ENCODE measurements at places on chromosomes 2 and 18. TPM values are rescaled to one million over a fixed set of nuclear protein-coding genes. Genes with fewer than 3 reads are reported as not detected.

DPP10 gene
- total RNA-seq = 0.17 TPM

LTBP1 gene
- total RNA-seq = 20.4 TPM

FIGN gene
- 10.3 TPM for total RNA-seq

MERTK gene
- total RNA-seq = 0.48 TPM

NOL4 gene
- not detected for total RNA-seq

DNA sequence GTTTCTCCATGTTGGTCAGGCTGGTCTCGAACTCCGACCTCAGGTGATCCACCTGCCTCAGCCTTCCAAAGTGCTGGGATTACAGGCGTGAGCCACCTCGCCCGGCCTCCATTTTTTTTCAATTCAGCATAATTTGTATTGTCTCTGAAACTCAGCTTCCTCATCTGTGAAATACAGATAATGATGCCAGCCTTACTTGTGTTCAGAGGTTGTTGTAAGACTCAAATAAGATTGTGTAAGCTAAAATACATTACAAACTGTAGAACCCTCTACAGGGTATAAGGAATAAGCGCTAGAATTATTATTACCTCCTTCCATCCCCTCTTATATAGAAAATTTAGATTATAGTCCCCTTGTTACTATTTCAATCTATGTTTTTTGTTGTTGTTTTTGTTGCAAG is 24.8 kb upstream of the STARD7 start:
- DNase-seq = no peak

- no peak for DNase-seq
Measured at GRCh38 chr2:42474765-42475454, 18.9 kb downstream of the KCNG3 start.

GRCh38 chr2:105384216-105384615 is 14.6 kb downstream of the FHL2 start:
- DNase-seq = no peak

DNA sequence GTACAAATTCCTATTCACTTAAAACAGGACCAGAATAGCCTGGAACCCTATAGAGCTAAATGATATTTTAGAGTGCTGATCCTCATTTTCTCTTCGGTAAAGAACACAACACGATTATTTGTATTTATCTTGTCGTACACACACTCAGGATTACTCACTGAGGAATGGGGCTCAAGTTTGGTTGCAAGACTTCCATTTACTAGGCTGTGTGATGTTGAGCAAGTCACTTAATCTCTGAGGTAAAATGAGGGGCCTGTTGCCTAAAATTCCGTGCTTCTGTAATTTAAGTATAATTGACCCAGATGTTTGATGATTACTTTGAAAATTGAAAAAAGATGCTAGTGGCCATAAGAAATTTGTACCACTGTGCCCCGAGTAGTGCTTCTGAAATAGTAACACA is 42.6 kb upstream of the MAP4K3 start:
- no peak for DNase-seq

DNA sequence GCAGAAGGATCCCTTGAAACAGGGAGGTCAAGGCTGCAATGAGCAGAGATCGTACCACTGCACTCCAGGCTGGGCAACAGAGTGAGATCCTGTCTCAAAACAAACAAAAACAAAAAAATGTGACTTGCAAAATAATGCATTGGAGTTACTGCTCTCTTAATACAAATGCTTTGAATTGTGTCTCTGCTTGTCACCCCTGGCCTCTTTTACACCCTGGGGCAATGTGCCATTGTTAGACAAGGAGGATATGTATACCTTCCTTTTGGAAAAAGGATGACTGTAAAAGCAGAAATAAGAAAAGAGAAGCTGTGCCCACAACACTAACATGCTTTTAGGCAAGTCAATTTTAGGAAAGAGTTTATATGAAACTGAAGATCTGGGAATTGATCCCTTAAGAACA is 20.8 kb upstream of the C2orf74 start:
- DNase-seq = no peak

GRCh38 chr2:191622374-191623320 is 55.3 kb upstream of the NABP1 start:
- peak; percentile 47 for DNase-seq

GRCh38 chr2:23249348-23249747 is 135.6 kb upstream of the KLHL29 start:
- peak; percentile 17 for DNase-seq

DNA sequence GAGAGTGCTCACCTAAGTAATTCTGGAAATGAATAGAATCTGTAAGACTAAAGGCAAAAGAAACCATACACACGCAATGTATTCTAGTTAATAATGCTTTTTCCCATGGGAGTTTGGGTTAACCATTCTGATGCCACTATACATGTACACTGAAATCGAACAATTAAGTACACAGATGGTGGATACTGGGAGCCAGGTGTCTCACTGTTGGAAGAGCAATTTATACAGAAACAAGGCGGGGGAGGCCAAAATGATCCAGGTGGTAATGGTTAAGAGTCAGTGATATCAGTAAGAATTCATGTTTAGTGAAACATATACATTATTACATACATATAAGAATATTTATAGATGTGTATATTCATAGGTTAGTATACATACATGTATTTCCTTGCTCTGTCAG is 67.2 kb downstream of the TMEM131 start:
- no peak for DNase-seq

GRCh38 chr2:226984750-226985582 is 149.1 kb downstream of the RHBDD1 start:
- peak; percentile 34 for DNase-seq

- DNase-seq = no peak
Measured at GRCh38 chr2:220374282-220374681, 746.9 kb downstream of the SLC4A3 start.

GRCh38 chr18:24246143-24246542 is 107.3 kb downstream of the CABYR start:
- no peak for DNase-seq

- no peak for DNase-seq
Measured at GRCh38 chr2:55914786-55915185, 8.8 kb downstream of the EFEMP1 start.

- DNase-seq = no peak
Measured at GRCh38 chr18:6257950-6258349, 156.8 kb downstream of the L3MBTL4 start.

DNA sequence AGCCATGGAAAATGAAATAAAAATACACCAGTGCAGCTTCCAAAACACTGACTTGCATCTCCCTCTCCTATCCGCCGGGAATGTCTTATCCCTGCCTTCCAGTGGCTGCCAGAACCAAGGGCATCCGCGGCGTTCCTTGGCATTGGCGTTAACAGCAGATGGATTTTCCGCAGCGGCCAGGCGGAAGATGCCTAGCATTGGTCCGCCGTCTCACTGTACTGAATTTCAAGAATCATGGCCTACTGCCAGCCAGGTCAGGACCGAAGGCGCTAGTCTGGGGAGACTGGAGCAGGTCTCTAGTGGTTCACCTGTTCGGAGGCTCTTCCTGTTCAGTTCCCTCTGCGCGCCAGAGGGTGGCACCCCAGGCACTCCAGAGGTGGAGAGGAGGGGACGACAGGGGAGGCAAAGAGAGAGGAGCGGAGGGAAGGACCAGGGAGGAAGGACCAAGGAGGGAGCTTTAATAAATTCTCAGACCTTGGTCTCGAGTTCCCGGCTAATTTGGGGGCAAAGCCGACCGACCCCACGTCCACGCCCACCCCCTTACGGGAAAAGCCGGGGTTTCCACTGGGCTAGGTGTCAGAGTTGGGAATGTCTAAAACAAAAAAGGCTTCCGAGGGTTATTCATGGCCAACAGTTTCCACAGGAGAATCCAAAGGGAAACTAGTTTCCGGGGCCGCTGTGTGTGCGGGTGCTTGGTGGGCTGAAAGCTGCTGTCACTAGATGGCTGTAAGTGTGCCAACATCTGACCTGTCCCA is 3.7 kb upstream of the BCL2L11 start:
- peak; percentile 76 for DNase-seq

GRCh38 chr18:505483-506122 is 5.1 kb upstream of the COLEC12 start:
- no peak for DNase-seq

DNA sequence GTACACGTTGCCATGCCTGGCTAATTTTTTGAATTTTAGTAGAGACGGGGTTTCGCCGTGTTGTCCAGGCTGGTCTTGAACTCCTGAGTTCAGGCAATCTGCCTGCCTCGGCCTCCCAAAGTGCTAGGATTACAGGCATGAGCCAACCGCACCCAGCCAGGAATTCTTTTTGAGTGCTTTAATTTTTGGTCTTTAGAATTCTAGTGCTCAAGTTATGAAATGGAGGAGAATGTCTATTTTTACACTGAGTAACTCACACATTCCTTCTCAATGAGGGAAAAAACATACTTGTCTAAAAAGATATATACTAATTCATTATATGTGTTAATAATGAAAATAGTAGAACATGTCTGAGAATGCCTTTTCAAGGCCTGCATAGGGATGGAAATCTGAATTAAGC is 8.5 kb downstream of the ZNF396 start:
- DNase-seq = no peak

DNA sequence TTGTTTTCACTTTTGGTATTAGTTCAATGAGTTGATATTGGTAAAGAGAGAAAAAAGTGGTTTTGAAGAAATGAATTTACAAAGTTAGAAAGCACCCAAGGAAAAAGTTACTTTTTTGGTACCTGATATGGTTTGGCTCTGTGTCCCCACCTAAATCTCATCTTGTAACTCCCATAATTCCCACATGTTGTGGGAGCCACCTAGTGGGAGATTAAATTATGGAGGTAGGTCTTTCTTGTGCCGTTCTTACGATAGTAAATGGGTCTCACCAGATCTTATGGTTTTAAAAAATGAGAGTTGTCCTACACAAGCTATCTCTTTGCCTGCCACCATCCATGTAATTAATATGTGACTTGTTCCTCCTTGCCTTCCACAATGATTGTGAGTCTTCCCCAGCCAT is 965.6 kb upstream of the NRXN1 start:
- no peak for DNase-seq

Data from mammary epithelial cell (primary cell).